ENCODE measurements at places on chromosomes 4 and X.

DNA sequence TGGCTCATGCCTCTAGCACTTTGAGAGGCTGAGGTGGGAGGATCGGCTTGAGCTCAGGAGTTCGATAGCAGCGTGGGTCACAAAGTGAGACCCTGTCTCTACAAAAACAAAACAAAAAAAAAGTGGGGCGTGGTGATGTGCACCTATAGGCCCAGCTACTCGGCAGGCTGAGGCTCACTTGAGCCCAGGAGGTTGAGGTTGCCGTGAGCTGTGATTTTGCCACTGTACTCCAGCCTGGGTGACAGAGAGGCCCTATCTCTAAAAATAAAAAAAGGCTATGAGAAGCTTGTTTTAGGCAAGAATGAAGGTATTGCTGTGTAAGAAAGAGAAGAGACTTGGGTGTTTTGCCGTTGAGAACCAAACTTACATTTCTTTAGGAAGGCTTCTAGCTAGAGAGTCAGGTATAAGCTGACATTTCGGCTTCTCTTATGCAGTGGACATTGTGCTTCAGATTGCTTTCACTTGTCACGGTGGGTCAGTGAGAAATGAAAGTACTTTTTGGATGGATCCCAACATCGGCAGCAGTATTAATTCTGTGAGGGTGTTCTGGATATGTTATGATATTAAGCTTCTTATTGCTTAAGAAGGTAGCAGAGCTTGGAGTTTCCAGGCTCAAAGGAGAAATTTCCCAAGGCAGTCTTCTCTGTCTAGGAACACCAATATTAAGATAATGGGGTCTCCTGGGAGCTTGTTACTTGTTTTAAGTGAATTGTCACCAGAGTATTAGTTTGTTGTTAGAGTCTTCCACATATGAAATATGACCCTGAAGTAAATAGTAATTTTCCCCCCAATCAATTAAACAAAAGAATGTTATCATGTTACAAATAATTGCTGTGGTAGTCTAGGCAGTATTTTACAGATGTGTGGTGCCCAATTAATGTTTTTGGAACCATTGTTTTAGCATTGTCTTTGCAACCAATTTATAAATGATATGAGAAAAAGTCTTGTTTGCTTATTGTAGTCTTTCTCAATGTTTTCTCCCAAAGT, 17.6 kb downstream of the TMEM131L start:
- DNase-seq: no peak

DNA sequence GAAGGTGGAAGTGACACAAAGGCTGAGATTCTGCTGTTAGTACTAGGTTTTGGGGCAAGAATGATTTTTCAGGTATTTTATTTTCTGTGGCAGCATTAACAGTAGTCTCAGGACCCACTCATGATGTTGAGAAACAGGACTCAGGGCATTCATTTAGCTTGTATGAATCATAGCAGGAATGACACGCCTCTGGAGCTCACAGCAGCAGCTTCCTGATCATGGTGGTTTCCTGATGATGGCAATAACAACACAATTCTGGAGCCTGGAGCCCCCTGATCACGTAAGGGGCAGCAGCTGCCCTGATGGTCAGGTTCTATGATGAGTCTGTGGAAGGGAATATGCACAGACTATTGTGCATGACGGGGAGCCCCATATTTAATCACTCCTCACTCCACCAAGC, 47.0 kb downstream of the TASL start:
- DNase-seq: no peak

GRCh38 chrX:40628506-40628905, 5.3 kb downstream of the MPC1L start:
- DNase-seq: no peak

DNA sequence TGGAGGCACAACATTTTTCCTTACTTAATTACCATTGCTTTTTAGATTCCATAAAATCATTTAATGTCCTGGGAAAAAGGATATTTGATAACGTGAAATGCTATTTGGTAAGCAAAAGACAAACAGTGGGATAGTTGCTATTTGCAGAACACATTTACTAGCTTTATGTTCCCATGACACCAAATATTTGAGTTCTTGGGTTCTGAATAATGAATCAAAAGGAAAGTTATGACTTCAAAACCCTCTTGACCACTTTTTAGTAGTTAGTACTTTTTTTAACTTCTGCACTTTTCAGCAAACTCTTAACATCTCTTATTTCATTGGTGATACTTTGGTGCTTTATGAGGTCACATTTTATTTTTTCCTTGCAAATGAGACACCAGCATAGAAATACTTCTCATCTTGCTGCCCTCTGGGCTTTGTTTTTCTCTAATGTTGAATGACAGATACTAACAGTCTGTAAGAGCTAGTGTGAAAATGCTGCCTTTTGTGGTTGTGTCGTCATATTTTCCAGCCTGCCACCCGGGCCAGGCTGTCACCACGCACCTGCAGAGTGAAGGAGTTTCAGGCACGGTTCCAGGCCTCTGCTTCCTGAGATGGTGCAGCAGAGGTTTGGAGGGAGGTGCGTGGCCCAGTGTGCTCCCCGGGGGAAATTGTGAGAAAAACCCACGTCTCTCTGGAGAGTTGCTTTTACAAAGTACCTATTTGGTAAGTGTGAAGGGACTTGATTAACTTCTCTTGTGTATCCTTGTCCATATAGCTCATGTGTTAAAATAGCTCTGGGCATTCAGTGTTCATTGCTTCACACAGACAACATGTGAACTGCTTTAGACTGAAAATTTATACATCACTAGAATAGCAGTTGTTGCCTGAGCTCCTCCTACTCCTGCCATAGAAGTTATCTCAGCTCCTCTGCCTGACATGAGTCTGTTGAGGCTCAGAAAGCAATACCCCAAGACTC, 34.7 kb downstream of the MSL3 start:
- DNase-seq: no peak

- no peak for DNase-seq
Observed at GRCh38 chr4:151744614-151745013, 16.2 kb downstream of the GATB start.

- DNase-seq: no peak
Observed at GRCh38 chr4:95541889-95542607, 6.7 kb downstream of the UNC5C start.

DNA sequence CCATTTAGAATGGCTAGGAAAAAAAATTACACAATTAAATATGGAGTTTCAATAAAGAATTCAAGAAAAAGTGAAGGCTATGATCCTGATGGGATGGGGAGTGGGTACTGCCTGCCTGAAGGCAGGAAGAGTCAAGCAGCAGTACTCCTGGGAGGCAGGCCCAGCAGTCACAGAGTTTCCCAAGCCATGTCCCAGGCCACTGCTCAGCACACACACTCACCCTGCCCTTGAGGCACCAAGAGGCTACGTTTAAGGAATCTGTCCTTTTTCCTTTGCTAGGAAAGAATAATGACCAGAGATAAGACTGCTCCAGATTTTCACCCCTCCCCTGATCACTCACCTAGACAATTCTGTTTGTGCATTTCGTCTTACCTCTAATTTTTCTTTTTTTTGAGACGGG, 30.2 kb downstream of the MAP7D3 start:
- DNase-seq: no peak

- no peak for DNase-seq
Observed at GRCh38 chr4:8874896-8875680, 3.4 kb upstream of the HMX1 start.

- DNase-seq: no peak
Observed at GRCh38 chrX:31353095-31353494, 281.3 kb upstream of the FTHL17 start.

DNA sequence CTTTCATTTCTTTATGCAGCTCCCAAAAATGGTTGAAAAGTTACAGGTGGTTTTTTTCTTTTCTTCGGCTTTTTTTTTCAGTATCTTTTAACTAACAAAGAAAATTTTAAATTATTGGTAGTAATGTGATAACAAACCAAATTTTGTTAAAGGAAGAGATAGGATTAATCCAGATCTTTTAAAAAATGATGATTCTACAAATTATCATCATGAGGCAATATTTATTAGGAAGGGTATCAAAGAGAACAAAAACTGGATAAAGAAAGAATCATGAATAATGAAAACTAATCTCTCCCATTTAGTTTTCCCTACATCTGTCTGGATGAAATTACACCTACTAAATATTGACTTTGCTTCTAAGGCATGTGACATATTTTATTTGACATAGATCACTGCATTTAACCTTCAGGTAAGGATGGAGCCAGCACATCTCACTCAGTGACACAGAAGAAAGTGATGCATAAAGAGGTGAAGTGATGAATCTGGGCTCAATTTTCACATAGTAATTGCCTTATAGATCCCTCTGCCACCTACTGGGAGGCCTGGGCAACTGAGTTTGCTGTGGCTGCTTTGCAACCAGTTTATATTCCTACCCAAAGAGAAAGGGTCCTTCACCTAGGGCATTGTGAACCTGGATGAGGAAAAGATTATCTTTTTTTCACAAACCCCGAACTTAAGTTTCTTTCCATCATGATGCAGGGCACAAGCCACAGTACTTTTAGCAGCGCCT, 155.6 kb downstream of the HNRNPD start:
- DNase-seq: no peak

- no peak for DNase-seq
Observed at GRCh38 chrX:46704767-46705386, 54.0 kb downstream of the SLC9A7 start.

GRCh38 chrX:109533631-109534030, 3.0 kb upstream of the NXT2 start:
- no peak for DNase-seq

DNA sequence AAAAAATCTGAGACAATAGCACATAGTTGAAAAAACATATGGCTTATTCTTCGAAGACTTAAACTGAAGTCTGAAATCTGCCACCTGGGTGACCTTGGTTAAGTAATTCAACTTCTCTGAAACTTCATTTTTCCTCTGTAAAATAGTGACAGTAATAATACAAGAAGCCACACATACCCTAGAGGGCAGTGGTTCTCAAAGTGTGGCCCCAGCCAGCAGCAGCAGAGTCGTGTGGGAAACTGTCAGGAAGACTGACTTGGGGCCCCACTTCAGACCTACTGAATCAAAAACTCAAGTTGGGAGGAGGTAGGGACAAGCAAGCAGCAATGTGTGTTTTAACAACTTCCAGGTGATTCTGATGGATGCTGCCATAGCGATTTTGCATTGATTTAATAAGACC, 249.9 kb downstream of the HNRNPD start:
- no peak for DNase-seq

- no peak for DNase-seq
Observed at GRCh38 chr4:149987330-149988086, 90.7 kb upstream of the DCLK2 start.

DNA sequence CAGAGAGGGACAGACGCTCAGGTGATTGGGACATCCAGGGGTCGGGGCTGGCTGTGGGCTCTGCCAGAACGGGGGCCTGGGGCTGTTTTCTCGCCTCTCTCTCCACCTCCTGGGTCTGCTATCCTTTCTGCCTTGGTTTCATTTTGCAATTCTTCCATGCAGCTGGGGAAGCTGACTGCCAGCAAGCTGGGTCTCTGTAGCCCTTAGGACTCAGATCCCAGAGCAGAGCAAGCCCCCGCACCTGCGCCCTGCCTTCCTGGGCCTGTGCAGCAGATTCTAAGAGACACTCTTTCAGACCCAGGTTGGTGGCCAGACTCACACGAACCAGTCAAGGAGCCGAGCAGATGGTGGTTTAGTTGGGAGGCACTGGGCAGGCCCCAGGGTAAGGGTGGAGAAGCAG, 59.1 kb upstream of the GRPEL1 start:
- no peak for DNase-seq

DNA sequence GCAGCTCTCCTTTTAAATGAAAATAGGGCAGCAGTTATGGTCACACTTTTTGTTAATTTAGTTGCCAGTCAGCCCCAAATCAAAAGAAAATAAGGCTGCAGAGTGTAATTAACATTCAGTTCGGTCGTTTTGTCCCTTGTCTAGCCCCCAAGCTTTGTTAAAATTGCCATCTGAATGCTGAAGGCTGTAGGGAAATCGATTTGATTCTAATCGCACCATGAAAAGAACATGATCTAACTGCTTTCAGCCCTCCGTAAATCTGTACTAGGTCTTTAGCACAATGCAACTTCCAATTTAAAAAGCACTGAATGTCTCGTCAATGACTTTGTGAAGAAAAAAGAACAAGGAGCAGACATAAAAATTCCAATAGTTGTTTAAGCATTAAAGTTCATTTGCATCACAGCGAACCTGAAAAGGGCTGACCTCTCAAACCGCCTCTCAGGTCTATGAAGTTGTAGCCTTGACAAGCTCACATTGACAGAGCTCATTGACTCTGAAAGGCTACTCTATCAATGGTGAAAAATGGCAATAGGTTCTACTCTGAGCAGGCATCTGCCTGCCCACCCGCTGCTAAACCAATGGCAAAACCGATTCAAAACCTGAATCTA, 48.9 kb downstream of the CHIC2 start:
- no peak for DNase-seq

GRCh38 chrX:21738210-21738949, 19.5 kb downstream of the SMPX start:
- no peak for DNase-seq

- no peak for DNase-seq
Observed at GRCh38 chr4:20256381-20256881, 4.7 kb downstream of the SLIT2 start.

GRCh38 chrX:130285710-130286109, 17.0 kb upstream of the ZNF280C start:
- DNase-seq: no peak

DNA sequence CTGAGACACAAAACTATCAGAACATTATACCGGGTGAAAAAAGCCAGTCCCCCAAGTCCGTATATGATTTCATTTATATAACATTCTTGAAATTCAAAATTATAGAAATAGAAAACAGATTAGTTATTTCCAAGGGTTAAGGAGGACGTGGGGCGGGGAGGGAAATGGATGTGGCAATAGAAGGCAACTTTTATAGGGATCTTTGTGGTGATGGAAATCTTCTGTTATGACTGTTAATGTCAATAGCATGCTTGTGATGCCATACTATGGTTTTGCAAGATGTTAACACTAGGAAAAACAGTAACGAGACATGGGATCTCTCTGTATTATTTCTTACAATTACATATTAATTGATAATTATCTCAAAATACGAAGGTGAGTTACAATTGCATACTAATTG, 96.4 kb downstream of the LNX1 start:
- DNase-seq: no peak

GRCh38 chr4:120506536-120506935, 416.0 kb downstream of the PRDM5 start:
- DNase-seq: no peak

DNA sequence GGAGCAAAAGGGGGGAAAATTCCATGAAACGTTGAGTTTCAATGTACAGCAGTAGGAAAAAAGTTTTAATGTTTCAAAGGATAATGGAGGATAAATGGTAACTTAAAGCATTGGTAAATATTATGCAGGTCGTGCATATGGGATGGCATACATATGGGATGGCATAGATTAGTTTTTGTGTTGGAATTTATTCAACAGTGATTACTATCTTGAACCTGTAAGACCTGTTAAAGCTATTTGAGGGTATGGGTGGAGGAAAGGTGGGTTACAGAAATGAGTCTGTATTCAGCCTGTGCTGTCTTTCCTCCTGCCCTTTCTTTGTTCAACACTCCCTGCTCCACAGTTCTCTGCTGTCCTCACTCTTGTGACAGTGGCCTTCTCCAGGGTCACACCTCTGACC, 54.6 kb downstream of the ARHGAP10 start:
- no peak for DNase-seq

DNA sequence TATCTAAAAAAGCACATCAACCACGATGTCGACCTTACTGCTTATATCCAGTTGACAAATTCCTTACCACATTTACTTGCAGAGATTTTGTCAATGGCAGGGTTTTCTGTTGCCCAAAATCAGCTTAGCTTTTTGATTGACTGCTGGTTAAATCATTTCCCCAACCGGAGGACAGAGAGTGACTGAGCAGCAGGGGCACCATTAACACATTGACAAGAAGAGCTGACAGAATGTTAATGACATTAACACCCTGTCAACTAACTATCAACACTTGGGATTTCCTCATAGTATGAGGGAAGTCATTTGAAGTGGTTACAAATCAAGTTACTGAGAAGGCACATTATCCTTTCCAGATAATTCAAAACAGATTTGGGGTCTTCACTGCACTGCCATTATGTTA, 368.4 kb downstream of the RPA4 start:
- no peak for DNase-seq
